Eye (tissue), 1 donor: ENCODE measurements at places on chromosomes 5 and 9.
A peak's percentile ranks its signal among the peaks of the same experiment; 100 is the strongest.

DNA sequence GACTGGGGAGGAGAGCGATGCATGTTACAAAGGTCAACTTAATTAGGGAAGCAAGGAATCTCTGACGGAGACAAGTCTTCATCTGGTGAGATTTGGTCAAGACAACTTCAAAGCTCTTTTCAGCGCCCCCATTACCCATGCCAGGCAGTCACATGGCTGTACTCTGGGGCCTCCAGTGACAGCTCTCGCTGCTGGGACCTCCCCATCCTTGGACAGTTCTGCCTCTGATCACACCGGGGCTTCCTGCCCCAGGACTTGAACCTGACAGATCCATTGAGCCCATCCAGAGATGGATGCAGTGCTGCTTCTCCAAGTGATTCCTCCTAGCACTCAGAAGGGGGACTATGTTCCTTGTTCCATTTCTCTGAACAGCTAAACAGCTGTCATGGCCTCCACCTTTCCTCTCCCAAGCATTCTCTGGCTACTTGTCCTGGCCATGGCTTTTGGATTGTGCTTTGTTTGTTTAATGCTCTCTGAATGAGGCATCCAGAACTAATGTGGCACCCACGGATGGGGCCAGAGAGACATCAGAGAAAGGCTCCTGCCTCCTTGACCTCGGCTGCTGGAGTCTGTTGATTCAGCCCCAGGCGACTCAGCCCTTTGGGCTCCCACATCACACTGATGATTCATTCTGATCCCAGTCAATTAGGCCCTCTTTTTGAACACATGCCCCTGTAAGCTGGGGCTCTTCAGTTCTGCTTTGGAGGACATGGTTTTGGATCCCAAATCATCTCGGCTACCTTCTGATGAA, 122.1 kb upstream of the ADAMTS16 start:
- peak; percentile 1 for DNase-seq

- no peak for DNase-seq
Measured at GRCh38 chr9:131977109-131977838, 102.4 kb downstream of the MED27 start.

DNA sequence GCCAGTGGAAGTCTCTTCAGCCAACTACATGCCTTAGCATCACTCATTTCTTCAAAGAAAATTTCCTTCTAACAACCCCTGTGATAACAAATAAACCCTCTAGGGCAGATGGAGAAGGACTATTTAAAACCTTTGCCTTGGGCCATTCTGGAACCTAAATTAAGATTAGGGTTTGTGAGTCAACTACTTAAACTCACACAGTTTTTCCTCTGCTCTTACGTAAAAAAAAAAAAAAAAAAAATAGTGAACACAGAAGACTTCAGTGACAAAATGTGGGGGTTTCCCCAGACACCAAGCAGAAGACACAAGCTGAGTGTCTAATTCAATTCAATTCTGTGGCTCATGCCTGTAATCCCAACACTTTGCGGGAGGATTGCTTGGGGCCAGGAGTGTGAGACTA, 65.8 kb upstream of the ERCC6L2 start:
- DNase-seq = no peak

GRCh38 chr5:145922059-145922458, 14.3 kb upstream of the SH3RF2 start:
- no peak for DNase-seq

- DNase-seq = no peak
Measured at GRCh38 chr5:109053995-109054417, 306.3 kb downstream of the FER start.

- DNase-seq = no peak
Measured at GRCh38 chr5:132298298-132299212, 4.4 kb downstream of the SLC22A4 start.
